ENCODE measurements at places on chromosomes 13 and 19.

- no peak for DNase-seq
- H3K27ac ChIP-seq = no peak overlapping the region
- no peaks in the 10 kb centered on the region for H3K4me1 ChIP-seq
- no peaks in the 10 kb centered on the region for H3K27me3 ChIP-seq
- no peak overlapping the region for H3K4me3 ChIP-seq
Measured at GRCh38 chr13:79246578-79246949, 159.5 kb downstream of the RBM26 start.

- H3K27me3 ChIP-seq = no peaks in the 10 kb centered on the region
- DNase-seq = no peak
- H3K27ac ChIP-seq = no peak overlapping the region
- H3K4me3 ChIP-seq = no peak overlapping the region
Measured at GRCh38 chr13:74006666-74007065, 127.5 kb downstream of the KLF12 start.

- H3K27me3 ChIP-seq = no peaks in the 10 kb centered on the region
- H3K4me1 ChIP-seq = peaks cover 4% of the 10 kb centered on the region
- no peak overlapping the region for H3K4me3 ChIP-seq
- no peak for DNase-seq
- peaks cover 1% of the 10 kb centered on the region for H3K36me3 ChIP-seq
Measured at GRCh38 chr13:45300190-45300985, 40.6 kb downstream of the TPT1 start.

DNA sequence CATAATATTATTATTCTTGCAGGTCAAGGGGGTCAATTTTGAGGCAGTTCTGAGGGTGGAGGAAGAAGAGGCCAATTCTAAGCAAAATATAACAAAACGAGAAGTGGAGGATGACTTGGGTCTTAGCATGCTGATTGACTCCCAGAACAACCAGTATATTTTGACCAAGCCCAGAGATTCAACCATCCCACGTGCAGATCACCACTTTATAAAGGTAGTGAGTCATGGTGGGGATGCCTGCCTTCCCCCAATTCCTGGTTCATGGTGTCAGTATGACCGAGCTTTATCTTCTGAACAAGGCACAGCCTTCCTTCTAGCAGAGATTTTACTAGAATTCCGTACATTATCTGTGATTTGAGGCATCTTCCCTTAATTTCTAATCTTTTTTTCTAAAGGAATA is 9.4 kb upstream of the DCUN1D2 start:
- no peak overlapping the region for H3K27ac ChIP-seq
- no peaks in the 10 kb centered on the region for H3K27me3 ChIP-seq
- H3K4me1 ChIP-seq = no peaks in the 10 kb centered on the region
- no peak overlapping the region for H3K4me3 ChIP-seq
- H3K36me3 ChIP-seq = peaks cover 100% of the 10 kb centered on the region

- no peaks in the 10 kb centered on the region for H3K36me3 ChIP-seq
- no peak for DNase-seq
- no peak overlapping the region for H3K4me3 ChIP-seq
- no peak overlapping the region for H3K27ac ChIP-seq
Measured at GRCh38 chr13:85557691-85558467, 241.3 kb downstream of the SLITRK6 start.

DNA sequence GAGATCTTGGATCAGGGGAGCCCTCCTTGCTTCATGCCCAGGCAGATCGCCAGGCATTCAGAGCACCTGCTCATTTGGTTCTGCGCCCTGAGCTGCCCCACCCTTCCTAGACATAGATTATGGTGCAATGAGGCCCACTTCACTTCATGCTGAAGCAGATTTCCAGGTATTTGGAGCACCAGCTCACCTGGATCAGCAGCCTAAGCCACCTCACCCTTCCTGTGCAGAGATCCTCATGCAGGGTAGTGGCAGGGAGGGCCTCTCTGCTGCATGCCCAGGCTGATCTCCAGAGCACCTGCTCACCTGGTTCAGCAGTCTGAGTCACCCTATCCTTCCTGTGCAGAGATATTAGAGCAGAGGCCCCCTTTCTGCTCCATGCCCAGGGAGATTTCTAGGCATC is 1966.1 kb downstream of the PCDH9 start:
- no peak overlapping the region for H3K4me3 ChIP-seq
- no peaks in the 10 kb centered on the region for H3K36me3 ChIP-seq
- H3K27me3 ChIP-seq = no peaks in the 10 kb centered on the region
- no peak for DNase-seq

DNA sequence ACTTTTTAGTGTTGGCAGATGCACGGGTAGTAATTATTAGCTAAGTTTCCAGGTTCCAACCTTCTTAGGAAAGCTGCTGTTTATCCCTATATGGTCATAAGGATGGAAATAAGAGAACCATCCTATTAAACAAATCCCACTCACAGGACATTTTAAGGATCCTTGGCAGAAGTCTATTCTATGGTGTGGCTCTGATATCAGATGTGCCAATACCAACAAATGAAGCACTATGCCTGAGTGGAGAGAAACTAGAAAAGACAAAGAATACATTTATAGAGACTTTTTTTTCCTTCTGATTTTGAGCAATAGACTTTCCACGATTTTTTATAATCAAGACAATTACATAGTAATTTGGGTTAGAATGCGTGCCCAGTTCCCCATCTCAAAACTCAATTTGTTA is 12.6 kb downstream of the PCDH17 start:
- peaks cover 14% of the 10 kb centered on the region for H3K36me3 ChIP-seq
- no peaks in the 10 kb centered on the region for H3K4me1 ChIP-seq
- H3K4me3 ChIP-seq = no peak overlapping the region
- H3K27ac ChIP-seq = no peak overlapping the region

DNA sequence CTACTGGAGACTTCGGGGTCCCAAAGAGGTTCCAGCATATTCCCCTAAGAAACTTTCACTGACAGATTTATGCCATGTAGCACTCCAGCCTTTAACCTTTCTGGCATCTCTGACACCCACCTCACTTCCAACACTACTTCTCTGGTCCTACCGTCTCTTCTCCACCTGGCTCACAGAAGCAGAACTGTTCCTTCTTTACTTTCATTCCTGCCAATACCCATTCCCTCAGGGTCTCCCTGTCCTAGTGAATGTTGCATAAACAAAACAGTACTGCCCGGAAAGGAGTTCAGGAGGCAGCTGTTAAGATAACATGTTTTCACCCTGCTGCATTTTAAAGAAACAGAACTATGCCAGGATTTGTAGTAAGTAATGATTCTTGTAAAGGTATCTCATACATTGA is 136.0 kb upstream of the MIR17HG start:
- H3K27ac ChIP-seq = no peak overlapping the region
- peaks cover 2% of the 10 kb centered on the region for H3K36me3 ChIP-seq
- no peaks in the 10 kb centered on the region for H3K27me3 ChIP-seq
- H3K4me3 ChIP-seq = no peak overlapping the region
- no peak for DNase-seq

DNA sequence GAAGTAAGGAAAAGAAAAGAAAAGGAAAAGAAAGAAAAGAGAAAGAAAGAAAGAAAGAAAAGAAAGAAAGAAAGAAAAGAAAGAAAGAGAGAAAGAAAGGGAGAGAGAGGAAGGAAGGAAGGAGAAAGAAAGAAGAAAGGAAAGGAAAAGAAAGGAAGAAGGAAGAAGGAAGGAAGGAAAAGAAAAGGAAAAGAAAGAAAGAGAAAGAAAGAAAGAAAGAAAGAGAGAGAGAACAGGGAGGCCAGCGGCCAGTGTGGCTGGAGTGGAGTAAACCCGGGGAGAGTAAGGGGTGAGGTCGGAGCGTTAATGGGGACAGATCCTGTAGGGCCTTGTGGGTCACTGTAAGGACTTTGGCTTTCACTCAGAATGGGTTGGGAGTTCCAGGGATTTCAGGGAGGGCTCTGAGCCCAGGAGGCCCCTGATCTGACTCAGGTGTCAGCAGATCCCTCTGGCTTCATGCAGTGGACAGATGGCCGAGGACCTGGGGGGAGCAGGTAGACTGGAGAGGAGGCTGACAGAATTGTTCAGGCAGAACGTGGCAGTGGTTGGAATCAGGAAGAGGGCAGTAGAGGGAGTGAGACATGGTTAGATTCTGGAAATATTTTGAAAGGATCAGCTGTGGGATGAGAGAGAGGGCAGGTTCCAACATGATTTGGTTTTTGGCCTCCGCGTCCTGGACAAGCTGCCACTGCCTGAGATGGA is 19.8 kb upstream of the FXYD3 start:
- no peak for DNase-seq
- H3K27ac ChIP-seq = no peak overlapping the region
- no peaks in the 10 kb centered on the region for H3K36me3 ChIP-seq
- no peaks in the 10 kb centered on the region for H3K27me3 ChIP-seq
- H3K4me1 ChIP-seq = no peaks in the 10 kb centered on the region
- H3K4me3 ChIP-seq = no peak overlapping the region

DNA sequence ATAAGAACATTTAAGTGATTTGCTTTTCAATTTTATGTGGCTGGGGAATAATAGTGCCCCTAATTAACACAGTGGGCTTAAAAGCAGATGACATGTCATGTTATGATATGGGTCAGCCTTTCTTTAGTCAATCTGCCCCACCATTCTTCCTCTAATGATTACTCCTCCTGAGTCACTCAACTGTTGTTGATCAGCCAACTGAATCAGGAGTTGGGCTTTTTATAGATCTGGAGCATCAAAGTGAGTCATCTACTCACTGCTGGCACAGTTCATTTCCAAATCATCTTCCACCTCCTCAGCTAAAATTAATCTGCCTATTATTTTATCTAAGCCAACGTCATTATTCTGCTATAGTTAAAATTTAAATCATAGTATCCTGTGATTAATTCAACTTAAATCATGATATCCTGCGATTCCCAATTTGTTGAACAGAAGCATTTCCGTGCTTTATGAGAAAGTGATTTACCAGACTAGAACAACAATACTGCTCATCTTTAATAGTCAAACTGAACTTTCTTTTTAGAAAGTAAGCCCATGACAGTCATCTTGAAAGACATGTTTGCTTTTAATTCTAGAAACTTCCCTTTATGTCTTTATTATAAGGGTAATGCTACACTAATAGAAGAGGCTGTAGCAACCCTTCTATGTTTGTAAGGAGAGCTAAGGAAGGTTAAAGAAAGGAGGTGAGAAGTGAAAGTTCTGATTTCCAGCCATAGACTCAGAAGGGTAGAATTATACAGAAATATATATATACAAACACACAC is 551.4 kb downstream of the TBC1D4 start:
- H3K4me1 ChIP-seq = peaks cover 2% of the 10 kb centered on the region
- DNase-seq = no peak
- no peaks in the 10 kb centered on the region for H3K36me3 ChIP-seq
- H3K27ac ChIP-seq = no peak overlapping the region
- no peak overlapping the region for H3K4me3 ChIP-seq

GRCh38 chr13:112733112-112733511 is 43.3 kb downstream of the ATP11A start:
- no peaks in the 10 kb centered on the region for H3K36me3 ChIP-seq
- no peaks in the 10 kb centered on the region for H3K27me3 ChIP-seq
- DNase-seq = no peak
- H3K4me1 ChIP-seq = peaks cover 29% of the 10 kb centered on the region

GRCh38 chr13:111031531-111031961 is 83.6 kb upstream of the ARHGEF7 start:
- H3K36me3 ChIP-seq = no peaks in the 10 kb centered on the region
- DNase-seq = no peak
- no peak overlapping the region for H3K4me3 ChIP-seq
- H3K27me3 ChIP-seq = no peaks in the 10 kb centered on the region
- no peaks in the 10 kb centered on the region for H3K4me1 ChIP-seq
- no peak overlapping the region for H3K27ac ChIP-seq

DNA sequence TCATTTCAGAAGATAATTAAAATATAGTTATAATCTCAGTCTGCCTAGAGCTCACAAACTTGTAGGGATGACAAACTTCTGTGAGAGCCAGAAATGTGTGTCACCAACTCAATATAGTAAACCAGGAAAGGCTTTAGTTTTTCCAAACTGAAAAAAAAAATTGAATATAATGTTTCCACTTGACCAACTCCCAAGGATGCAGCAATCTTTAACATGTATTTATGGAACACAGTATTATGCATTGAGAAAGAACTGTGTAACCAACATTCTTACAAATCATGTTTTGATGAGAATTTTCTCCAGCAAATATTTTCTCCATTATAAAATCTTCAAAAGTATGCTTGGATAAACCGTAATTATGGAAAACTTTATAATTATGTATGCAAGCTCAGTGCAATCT is 50.1 kb upstream of the KLF12 start:
- no peak for DNase-seq
- no peak overlapping the region for H3K27ac ChIP-seq
- H3K4me3 ChIP-seq = no peak overlapping the region
- no peaks in the 10 kb centered on the region for H3K36me3 ChIP-seq
- H3K27me3 ChIP-seq = no peaks in the 10 kb centered on the region

GRCh38 chr13:35886332-35887114 is 244.7 kb downstream of the DCLK1 start:
- H3K4me3 ChIP-seq = no peak overlapping the region
- DNase-seq = no peak
- no peaks in the 10 kb centered on the region for H3K36me3 ChIP-seq
- no peaks in the 10 kb centered on the region for H3K27me3 ChIP-seq
- H3K27ac ChIP-seq = no peak overlapping the region

GRCh38 chr13:60433505-60433904 is 36.5 kb downstream of the TDRD3 start:
- H3K4me3 ChIP-seq = no peak overlapping the region
- no peaks in the 10 kb centered on the region for H3K4me1 ChIP-seq
- H3K27me3 ChIP-seq = no peaks in the 10 kb centered on the region
- H3K27ac ChIP-seq = no peak overlapping the region
- DNase-seq = no peak
- H3K36me3 ChIP-seq = no peaks in the 10 kb centered on the region

GRCh38 chr19:14482172-14482941 is 7.2 kb upstream of the PTGER1 start:
- H3K4me1 ChIP-seq = peaks cover 4% of the 10 kb centered on the region
- no peak for DNase-seq
- H3K27ac ChIP-seq = no peak overlapping the region

GRCh38 chr19:48970923-48971395 is 5.8 kb downstream of the FTL start:
- H3K27ac ChIP-seq = no peak overlapping the region
- no peaks in the 10 kb centered on the region for H3K27me3 ChIP-seq
- peak; percentile 82 for DNase-seq
- peaks cover 36% of the 10 kb centered on the region for H3K36me3 ChIP-seq

DNA sequence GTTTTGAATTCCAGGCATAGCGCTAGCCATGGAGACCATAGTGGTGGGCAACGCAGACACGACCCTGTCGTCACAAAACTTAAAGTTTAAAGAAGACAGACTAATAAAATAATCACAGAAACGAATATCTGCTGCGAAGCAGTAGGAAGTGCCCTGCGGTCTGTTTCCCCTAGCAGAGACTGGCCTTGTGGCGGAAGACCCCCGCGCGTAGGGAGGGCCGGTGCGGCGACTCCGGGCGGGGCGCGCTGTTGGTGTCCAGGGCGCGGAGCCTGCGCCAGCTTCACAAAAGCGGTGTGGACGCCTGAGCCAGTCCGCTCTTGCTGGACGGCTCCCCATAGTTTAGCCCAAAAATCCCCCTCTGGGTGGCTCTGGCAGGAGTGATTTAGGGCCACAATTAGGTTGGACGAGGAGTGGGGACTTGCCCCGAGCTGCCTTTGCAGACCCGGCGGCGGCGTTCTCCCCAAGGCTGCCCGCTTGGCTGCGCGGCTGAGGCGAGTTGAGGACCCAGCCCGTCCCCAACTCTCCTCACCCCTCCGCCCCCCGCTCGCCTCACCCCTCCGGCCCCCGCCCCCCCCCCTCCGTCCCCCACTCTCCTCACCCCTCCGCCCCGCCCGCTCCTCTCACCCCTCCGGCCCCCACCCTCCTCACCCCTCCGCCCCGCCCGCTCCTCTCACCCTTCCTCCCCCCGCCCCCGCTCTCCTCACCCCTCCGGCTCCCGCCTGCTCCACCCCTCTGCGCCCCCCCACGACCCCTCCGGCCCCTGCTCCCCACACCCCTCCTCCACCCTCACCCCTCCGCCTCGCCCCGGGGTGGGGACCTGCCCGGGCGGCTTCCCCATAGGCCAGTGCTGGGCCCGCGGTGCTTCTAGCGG is 14.2 kb upstream of the LATS2 start:
- H3K27ac ChIP-seq = peak overlapping the region; percentile 49
- no peak for DNase-seq
- no peaks in the 10 kb centered on the region for H3K36me3 ChIP-seq
- H3K27me3 ChIP-seq = no peaks in the 10 kb centered on the region
- H3K4me1 ChIP-seq = no peaks in the 10 kb centered on the region
